Right cardiac atrium (tissue), 5 donors: ENCODE measurements at places on chromosomes 3 and 15.

DNA sequence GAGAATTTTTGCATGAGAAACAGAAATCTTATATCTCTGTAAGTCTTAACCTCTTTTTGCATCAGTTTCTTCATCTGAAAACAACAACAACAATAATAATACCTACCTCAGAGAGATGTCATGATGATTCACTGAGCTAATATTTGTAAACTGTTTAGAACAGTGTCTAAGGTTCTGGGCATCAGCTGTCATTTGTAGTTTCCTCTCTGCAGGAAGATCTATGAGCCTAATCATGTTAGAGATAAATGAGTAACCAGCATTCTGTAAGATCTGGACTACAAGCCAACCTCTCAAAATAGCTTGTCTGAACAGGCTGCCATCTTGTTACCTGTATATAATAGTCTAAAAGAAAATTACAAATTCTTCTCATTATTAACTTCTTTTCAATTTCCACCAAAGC, 383.0 kb upstream of the RORA start:
- no peak for DNase-seq

- no peak for DNase-seq
These were observed 2.6 kb downstream of the BHLHE40 start for GRCh38 chr3:4981665-4982494.

DNA sequence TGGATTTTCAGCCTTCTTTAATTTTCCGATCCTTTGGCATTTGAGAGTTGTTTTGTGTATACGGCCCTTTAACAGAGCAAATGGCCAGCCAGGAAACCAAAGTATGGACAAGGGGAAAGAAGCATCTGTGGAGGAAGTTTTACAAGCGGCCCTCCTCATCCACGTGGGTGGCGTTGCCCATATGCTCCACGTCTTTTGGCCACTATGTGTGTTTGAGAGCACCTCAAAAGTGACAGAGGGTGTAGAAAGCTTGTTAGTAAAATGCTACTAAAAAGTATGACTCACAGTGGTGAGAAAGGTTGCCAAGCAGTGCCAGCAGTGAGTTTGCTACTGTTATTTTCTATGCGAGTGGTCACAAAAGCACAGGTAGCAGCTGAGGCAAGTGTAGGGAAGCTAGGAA, 451.8 kb upstream of the NPAP1 start:
- no peak for DNase-seq

GRCh38 chr3:48215876-48216275, 7.4 kb upstream of the CAMP start:
- DNase-seq, result peak; percentile 78

DNA sequence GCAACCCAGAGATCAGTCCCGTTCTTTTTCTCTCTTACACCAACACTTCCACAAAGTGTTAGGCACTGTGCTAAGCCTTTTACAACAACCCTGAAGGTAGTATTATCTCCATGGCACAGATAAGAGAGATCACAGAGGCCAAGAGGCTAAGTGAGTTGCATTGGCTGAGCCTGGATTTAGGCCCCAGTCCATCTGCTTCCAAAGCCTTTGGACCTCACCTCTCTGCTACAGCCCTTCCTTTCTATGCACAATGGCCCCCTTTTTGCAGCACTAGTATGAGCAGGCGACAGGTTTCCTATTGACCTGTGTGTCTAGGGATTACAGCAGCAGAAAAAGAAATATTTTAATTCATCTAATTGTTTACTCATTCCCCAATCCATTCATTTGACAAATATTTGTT, 76.2 kb downstream of the CRYGS start:
- DNase-seq, result no peak

DNA sequence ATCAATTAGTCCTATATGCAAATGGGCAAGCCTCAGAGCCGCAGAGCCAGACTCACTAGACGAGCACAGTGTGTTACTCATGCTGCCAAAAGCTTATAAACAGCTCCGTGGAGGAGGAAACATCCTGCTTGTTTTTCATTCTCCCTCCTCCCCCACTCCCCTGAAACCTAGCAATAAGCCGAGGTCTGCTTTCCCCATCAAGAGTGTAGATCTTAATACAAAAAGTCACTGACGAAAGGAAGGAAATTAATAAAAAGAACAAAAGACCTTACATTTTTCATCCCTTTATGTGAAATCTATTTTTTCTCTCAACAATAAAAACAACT, 88.5 kb downstream of the XXYLT1 start:
- no peak for DNase-seq

- DNase-seq, result peak; percentile 30
These were observed 62.9 kb downstream of the STAC start for GRCh38 chr3:36443028-36443686.

GRCh38 chr3:3893590-3893989, 94.4 kb downstream of the LRRN1 start:
- no peak for DNase-seq

- DNase-seq, result no peak
These were observed 771.4 kb downstream of the GRM7 start for GRCh38 chr3:7632305-7632704.
